ENCODE measurements at places on chromosomes 4 and X.

GRCh38 chr4:187304133-187304532 is 580.5 kb upstream of the FAT1 start:
- DNase-seq, result no peak

DNA sequence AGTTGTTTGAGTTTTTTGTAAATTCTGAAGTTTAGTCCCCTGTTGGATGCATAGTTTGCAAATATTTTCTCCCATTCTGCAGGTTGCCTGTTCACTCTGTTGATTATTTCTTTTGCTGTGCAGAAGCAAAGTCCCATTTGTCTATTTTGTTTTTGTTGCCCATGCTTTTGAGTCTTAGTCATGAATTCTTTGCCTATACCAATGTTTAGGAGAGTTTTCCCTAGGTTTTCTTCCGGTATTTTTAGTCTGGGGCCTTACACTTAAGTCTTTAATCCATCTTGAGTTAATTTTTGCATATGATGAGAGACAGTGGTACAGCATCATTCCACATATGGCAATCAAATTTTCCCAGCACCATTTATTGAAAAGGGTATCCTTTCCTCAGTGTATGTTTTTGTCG is 405.8 kb upstream of the RPS6KA3 start:
- DNase-seq, result no peak

GRCh38 chr4:13529128-13529919 is 15.0 kb downstream of the NKX3-2 start:
- DNase-seq, result no peak

DNA sequence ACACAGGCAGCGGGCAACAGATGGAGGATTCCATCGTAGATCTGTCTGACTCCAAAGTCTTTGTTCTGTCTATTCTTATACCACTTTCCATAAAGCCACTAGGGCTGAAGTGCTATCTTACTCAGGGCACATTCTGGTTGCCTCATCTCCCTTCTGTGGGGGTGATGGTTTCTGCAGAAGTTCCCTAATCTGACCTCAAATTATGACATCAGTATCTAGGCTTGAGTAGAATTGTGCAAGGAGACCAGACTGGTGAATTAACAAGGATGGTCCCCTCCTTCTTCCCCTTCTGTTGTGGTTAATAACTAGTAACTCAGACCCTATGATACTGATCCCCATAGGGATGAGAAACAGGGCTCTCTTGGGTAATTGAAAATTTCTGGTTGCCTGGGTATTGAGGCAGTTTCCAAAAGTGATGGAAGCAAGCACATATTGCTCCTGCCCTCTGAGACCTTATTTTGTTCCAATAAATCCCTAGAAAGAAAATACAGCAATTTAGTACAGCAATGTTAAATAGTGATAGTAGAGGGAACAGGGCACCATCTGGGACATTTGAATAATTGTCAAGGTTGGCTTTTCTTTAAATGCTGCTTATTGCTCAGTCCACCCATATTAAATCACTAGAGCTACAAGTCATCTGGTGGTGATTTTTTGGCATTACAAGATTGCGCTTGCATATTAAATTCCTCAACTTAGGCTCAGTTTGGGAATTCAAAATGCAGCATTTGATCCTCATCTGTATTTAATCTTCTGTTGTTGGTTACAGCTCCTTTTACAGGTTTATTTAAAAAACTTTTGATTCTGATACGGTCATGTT is 57.3 kb upstream of the AP1S2 start:
- no peak for DNase-seq

GRCh38 chr4:169340834-169341233 is 70.1 kb upstream of the SH3RF1 start:
- no peak for DNase-seq

DNA sequence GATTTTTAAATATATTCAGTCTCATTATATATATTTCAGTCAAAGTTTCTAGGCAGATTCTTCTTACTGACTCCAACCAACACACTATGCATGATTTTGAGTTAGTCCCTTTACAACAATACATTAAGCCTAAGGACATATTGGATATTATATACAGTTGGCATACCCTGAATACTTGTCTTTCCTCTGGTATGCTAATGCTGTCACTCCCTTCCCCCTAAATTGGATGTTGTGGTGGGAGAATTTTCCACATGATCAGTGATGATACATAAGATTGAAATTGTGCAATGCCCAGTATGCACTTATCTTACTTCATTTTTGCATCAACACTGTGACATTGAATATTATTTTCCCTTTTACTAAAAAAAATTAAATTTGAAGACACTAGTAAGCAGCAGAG is 935.2 kb downstream of the PCDH7 start:
- no peak for DNase-seq

DNA sequence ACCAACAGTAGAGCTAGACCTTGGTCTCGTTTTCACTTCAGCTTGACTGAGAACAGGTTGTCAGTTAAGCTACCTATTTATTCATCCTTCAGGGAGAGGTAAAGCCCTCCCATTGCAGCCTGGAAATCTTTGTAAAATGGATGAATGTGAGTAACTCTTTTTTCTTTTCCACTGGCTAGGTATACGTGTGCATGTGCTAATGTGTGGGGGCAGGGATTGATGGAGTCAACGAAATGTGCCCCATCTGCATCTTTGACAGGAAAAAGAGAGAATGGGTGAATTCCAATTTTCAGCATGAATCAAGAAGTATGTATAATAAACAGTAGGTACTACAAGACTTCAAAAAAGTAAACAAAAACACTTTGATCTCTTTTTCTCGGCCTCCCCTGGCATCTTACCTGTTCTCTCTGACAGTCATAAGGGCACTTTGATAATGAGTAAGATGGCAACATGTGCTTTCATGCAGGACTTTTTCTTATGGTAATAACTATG is at the start of gene IL21:
Gene IL21, minus strand, starts transcription at position 51 of the 492 bp plus-strand sequence. CDS start 55 bp downstream, outside the sequence.
- no peak for DNase-seq

- DNase-seq, result no peak
Observed at GRCh38 chr4:58219179-58219578, 1109.0 kb upstream of the IGFBP7 start.

DNA sequence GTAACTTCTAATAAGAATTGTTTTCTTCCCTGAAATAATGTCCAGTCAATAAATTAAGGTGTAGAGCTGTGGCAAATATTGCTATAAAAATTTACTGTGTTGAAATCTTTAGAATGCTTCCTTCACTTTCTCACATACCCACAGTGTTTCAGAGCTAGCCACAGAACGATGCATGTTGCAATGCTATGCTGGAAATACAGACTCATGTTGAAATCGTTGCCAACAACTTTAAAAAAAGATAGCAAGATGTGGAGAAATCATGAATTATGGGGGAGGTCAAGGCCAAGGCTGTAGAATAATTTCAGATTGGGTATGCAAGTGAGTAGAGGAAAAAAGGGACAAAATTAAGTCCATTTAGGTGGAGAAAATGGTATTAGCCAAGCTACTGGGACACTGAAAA is 204.8 kb downstream of the VEGFC start:
- DNase-seq, result no peak

GRCh38 chrX:68985135-68985755 is 156.4 kb downstream of the EFNB1 start:
- DNase-seq, result no peak

GRCh38 chr4:83012200-83012686 is 1.6 kb upstream of the LIN54 start:
- peak; percentile 27 for DNase-seq

- no peak for DNase-seq
Observed at GRCh38 chrX:13048280-13048679, 3.9 kb upstream of the FAM9C start.

DNA sequence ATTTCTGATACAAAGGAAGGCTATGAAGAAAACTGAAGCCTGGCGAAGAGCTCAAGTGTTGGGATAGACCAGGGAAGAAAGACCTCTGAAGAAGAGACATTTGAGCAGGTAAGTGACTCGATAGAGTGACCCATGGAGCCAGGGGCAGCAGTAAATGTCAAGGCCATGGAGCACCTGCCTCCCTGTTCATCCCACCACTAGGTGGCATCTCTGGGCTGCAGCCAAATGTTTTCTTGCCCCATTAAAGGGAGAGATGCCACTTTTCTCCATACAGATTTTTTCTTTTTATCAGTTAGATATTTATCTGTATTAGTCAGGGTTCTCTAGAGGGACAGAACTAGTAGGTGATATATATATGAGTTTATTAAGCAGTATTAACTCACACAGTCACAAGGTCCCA is 4.9 kb upstream of the ZNF81 start:
- DNase-seq, result no peak

GRCh38 chrX:11464836-11465463 is 171.7 kb downstream of the AMELX start:
- no peak for DNase-seq

GRCh38 chrX:19670854-19671620 is 155.7 kb upstream of the MAP3K15 start:
- DNase-seq, result no peak

- DNase-seq, result no peak
Observed at GRCh38 chrX:3440981-3441380, 94.5 kb upstream of the MXRA5 start.

- no peak for DNase-seq
Observed at GRCh38 chrX:39981946-39982345, 115.8 kb downstream of the BCOR start.

- DNase-seq, result no peak
Observed at GRCh38 chrX:10882484-10882883, 228.6 kb upstream of the HCCS start.

DNA sequence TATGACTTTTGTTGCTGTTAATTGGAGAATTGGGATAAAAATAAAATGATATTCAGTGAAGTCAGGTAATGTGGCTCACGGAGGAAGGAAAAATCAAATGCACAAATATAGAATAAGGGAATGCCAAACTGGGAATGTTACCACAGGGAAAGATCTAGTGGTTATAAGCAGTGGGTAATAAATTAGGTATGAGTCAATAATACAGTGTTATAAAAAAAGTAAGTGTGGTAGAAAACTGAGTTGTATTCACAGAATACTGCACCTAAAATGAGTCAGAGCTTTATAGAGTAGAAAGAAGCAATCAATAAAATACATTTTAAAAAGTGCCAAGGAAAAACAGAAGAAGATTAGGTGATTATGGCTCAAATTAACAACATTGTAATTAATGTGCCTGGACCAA is 34.5 kb downstream of the INTS12 start:
- DNase-seq, result no peak

DNA sequence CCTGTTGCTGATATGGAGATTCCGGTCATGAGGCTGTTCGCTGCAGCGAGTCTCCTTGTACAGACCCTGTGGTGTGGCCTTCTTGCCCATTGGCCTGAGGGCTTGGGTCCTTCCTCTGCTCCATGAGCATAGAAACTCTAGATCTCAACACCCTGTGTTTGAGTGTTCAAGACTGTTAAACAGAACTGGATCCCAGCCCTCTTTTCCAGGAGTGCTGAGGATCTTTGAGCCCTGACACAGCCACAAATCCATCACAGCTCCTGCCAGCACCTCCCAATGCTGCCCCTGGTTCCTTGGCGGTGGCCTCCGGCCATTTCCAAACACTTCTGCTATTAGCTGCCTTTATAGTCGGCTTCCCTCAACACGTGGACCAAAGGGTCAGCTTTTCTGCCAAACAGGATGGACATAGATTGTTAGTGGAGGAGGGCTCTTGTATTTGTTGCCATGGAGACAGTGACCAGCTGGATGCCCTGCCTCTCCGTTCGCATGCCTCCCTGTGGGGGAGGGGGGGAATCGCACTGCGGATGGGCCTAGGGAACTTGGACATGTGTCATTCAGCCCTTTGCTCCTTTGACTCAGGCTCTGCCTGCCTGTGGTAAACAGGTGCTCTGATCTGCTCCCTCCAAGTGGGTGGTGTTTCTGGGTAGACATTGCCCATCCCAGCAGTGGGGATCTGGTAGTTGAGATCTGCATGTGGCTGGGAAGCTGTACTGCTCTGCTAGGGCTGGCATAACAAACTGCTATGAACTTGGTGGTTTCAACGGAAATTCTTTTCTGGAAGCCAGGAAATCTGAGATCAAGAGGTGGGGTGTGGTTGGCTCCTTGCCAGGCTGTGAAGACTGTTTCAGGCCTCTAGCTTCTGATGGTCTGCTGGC is 6.9 kb upstream of the WDR1 start:
- DNase-seq, result no peak
